ENCODE measurements at places on chromosomes 16 and 17.

DNA sequence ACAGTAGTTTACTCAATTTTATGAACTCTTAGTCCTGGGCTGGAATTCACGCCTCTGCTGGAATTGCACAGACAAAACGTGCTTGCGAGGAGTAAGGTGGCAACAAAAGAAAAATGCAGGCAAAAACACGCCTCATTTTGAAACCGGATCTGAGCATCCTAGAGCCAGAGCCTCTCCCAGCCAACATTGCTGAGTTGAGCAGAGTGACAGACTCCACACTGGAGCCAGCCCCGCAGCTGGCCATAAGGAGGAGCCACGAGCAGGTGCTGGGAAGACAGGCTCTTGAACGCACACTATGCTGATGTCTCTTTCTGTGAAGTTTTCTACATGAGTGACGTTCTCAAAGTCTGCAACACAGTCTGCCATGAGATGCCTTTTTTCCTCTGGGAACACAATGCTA lies 14.6 kb upstream of the HSBP1 start:
- no peak for DNase-seq

DNA sequence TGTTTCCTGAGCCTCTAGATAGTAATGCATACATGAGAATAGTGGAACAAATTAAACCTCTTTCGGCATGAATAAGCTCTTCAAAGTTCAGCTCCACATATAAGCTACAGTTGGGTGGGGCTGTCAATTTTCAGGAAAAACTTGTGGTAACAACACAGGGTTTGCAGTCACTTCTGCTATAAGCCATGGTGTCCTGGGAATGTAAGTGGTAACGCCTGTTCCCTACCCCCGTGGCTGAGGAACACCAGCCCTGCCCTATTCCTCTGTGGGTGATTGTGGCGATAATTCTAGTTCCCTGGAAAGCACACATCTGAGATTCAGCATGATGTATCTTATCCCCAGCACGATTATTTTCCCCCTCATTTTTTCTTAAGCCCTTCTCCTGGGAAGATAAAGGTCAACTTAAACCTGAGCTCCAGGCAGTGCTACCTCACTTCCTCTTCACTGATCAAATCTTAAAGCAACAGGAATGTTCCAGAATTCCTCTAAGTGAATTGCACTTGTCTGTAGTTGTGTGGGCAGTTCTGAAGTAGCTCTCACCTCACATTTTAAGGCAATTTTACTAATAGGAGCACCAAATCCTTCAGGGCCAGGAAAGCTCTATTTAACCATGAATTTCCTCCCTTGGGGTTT lies 500.7 kb upstream of the HSBP1 start:
- no peak for DNase-seq

DNA sequence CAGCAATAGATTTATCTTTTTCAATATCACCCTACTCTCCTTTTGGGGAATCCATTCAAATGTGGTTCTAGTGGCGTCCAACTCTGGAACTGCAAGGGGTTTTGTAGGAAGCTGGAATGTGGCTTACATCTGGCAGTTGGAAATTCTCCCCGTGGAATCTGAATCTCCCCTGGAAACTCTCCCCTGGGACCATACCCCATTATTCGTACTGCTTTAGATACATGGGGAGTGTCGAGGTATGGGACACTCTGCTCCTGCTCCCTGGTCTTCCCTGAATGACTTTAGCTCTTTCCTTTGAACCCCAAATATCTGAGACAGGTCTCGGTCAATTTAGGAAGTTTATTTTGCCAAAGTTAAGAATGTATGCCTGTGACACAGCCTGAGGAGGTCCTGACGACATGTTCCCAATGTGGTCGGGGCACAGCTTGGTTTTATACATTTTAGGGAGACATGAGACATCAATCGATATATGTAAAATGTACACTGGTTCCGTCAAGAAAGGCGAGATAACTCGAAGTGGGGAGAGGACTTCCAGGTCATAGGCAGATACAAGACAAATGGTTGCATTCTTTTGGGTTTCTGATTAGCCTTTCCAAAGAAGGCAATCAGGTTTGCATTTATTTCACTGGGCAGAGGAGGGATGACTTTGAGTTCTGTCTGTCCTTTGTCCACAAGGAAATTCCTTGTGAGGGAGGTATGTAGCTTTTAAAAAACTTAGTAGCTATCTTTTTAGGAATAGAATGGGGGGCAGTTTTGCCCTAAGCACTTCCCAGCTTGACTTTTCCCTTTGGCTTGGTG lies 89.1 kb upstream of the CORO6 start:
- DNase-seq: no peak

- DNase-seq: no peak
These were observed 256.1 kb downstream of the CPPED1 start for GRCh38 chr16:12547608-12547922.

GRCh38 chr16:80984124-80984892 lies 22.4 kb downstream of the CMC2 start:
- no peak for DNase-seq

GRCh38 chr17:74775409-74776043 lies 619 bp downstream of the NAT9 start:
- no peak for DNase-seq

DNA sequence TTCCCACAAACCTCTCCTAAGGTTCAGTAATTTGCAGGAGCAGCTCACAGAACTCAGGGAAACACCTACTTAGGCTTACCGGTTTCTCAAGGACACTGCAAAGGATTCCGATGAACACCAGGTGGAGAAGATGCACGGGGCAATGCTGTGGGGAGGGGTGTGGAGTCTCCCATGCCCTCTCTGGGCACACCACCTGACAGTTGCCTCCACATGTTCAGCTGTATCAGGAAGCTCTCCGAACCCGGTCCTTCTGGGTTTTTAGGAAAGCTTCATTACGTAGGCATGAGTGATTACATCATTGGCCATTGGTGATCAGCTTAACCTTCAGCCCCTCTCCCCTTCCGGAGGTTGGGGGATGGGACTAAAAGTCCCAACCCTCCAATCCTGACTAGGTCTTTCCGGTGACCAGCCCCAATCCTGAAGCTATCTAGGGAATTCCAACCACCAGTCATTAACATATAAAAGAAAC lies 21.6 kb downstream of the C17orf58 start:
- no peak for DNase-seq

- DNase-seq: no peak
These were observed 6.5 kb downstream of the DLX4 start for GRCh38 chr17:49975531-49975930.

DNA sequence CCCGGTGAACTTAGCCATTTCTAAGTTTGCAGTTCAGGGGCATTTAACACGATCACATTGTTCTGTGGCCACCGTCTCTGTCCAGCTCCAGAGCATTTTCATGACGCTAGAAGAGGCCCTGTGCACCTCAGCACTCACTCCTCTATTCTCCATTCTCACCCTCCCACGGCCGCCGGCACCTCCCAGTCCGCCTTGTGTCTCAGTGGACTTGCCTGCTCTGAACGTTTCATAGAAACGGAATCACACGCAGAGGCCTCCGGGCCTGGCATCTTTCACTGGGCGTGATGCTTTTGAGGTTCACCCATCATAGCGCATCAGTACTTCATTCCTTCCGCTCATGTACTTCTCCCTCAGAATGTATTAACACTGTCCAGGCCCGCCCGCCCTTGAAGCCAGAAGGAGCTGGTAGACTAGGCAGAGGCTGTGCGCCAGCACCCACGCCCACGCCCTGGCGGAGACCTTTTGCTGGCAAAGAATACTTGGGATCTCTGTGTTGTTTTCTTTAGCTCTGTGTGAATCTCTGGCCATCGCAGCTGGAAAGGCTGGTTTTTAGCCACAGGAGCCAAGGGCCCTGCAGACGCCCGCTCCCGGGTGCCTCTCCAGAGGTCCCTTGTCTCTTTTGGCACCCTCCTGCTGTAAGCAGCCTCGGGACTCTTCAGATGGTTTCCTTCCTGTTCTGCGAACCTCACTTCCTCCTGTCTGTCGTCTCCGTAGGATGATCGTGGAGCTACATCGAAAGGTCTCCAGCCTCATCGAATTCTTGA lies 23.4 kb upstream of the JPT2 start:
- no peak for DNase-seq

DNA sequence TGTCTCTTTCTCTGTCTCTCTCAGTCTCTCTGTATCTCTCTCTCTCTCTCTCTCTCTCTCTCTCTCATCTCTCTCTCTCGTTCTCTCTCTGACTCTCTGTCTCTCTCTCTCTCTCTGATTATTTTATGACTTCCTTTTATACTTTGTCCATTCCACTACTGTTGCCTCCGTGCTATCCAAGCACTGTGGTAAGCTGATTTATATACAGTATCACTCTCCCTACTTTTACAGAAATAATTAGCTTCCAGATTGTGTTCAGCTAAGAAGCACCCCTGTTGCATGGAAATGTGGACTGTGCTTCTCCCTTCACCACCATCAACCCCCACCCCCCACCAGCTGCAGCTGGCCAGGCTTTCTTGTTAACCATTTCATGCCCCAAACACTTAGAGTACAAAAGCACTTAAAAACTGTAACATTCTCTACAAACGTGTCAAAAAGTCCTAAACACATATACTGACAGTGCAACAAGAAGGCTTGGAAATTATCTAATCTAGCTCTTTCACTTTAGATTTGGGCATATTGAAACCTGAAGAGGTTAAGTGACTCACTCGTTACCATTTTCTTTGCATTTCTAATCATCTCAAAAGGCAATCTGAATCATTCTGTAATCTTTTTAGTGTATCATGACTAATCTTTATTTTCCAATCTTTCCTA lies 11.6 kb upstream of the TMEM100 start:
- DNase-seq: no peak

Measured in CD4-positive, alpha-beta T cell treated with Interleukin-1 beta for 1 hour (primary cell).